ENCODE measurements at places on chromosomes 7 and 10.

GRCh38 chr7:47381134-47381495 lies 200.8 kb downstream of the TNS3 start:
- DNase-seq = no peak

- no peak for DNase-seq
Observed at GRCh38 chr7:148702876-148703670, 4.4 kb downstream of the CUL1 start.

DNA sequence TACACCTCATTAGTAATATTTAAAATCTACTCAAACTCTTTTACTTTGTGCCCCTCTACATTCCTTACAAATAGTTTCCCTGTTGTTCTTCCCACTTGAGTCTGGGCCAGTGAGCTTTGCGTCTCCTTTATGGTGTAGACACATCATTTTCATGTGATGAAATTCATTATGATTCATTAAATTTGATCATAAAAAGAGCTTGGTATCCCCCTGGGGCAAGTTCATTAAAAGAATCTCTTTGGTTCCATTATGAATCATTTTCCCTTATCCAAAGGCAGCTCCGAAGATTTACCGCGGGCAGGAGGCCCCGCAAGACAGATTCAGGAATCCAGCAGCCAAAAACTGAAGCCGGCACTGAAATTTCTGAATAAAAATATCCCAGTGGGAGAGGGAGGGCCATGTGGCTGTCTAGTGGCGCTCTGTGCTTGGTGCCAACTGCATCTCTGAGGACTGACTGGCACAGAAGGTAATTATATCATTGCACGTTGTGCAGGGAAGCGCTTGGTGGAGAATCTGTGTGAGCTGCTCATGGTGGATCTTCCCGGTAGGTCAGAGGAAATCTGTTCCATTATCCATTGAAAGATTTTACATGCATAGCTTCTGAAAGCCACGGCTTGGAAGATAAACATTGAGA lies 151.4 kb upstream of the PITRM1 start:
- no peak for DNase-seq

DNA sequence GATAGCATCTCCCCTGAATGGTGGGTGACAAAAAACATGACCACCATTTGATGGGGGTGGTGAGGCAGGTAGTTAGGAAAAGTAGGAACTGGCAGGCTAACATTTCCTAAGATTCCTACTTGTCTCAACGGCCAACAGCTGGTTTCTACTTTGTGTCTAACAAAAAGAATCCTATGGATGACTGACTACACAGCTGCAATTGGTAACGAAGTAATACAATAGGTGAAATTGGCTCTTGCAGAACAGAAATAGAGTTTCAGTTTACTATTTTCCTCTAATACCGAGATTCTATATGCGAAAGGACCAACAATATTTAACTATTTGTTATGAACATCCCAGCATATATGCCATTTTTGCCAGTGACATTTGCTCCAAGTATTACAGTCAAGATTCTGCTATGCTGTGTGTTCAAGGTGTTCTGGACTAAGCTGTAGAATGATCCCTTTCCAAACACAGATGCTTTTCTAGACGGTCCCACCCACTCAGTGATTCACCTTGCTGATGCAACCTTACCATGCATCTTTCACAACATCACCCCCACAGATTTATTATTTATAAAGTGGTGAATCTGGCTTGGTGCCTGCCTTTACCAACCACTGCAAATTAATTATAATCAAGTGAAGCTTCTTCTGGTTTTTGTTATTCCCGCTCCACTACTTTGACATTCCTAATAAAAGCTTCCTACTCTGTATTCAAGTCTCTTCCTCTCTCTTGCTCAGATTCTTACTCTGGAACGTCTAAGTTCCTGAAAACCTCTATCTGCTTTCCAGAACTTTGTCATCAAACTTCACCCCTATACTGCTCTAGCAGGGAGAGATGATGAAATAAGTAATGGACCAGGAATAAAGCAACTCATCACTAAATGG lies 16.8 kb downstream of the BBIP1 start:
- DNase-seq = peak; percentile 53

GRCh38 chr10:102246261-102246660 lies 929 bp downstream of the GBF1 start:
- DNase-seq = no peak

GRCh38 chr10:113929522-113929921 lies 75.1 kb downstream of the NHLRC2 start:
- DNase-seq = no peak

GRCh38 chr10:17031637-17032635 lies 97.7 kb downstream of the CUBN start:
- no peak for DNase-seq

DNA sequence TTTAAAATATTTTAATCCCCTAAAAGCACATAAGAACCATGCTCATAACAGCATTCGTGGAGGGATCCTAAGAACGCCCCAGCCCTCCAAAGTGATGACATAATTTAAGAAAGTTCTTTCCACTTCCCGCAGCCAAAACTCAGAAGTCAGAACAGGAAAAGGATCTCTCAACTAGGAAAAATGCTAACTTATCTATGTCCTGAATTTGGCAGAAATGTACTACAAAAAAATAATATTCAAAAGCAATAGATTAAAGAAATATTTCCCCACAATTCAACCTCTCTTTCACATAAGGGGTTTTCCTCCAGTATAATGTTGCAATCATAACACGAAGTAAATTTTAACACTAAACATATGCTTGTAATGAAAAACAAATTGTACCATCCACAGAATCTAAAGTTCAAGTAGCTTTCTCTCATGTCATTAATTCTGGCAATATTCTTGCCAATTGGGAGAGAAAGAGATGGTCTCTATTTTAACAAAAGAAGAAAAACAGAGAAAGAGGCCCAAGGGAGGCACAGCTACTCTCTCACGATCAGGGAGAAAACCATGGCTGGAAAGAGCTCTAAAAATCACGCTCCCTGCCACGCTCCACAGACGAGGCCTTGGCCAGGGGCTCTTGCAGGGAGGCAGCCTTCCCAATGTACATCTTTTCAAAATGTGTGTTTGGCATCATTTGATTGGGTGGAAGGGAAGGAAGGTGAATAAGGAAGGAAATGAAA lies 22.9 kb downstream of the ASB13 start:
- no peak for DNase-seq

- no peak for DNase-seq
Observed at GRCh38 chr7:30351724-30352123, 67.3 kb downstream of the ZNRF2 start.

DNA sequence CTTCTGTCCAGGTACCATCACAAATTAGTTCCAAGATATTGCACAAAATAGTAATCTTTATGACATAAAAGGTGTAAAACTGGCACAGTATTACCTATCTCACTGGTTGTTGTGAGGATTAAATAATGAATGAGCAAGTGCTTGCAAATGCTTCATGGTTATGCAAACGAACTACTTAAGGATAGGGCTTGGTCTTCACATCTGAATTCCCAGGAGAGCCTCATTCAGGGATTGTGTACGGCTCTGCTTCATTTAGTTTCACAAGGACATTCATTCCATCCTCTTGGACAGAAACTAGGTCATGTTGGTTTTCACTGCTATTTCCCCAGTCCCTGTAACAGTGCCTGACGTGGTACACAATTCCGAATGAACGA lies 12.1 kb downstream of the ABCA13 start:
- DNase-seq = no peak

DNA sequence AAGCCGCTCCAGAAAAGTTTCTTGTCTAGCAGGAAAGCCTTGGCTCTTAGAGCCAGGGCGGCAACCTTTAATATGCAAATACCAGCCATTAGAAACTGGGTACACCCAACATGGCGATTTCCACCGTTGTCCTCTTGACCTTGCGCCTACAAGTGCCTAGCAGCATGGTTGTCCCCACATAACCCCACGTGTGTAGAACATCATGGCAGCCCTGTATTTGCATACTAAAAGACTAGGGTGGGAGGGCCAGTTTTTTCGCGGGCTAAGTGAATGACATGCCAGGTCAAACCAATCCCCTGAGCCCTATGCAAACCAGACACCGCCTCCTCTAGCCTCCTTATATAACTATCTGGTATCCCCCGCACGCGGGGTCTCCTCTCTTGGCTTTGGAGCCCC lies 58.4 kb upstream of the FZD8 start:
- DNase-seq = no peak

- no peak for DNase-seq
Observed at GRCh38 chr10:75600833-75601232, 169.4 kb downstream of the LRMDA start.

DNA sequence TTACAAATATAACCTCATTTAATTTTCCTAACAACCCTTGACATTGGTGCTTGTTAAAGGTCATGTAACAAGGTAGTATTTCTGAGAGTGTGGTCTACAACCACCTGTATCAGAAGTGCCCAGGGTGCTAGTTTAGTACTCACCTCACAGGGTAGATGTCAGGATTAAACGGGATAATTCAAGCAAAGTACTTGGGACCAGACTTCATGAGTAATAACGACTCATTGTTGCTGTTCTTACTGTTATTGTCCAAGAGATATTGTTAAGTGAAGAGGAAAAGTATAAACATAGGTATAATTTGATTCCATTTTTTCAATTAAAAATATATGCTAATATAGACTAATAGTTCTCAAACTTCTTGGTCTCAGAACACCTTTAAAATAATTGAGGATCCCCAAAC lies 179.3 kb downstream of the WNT2 start:
- DNase-seq = no peak

DNA sequence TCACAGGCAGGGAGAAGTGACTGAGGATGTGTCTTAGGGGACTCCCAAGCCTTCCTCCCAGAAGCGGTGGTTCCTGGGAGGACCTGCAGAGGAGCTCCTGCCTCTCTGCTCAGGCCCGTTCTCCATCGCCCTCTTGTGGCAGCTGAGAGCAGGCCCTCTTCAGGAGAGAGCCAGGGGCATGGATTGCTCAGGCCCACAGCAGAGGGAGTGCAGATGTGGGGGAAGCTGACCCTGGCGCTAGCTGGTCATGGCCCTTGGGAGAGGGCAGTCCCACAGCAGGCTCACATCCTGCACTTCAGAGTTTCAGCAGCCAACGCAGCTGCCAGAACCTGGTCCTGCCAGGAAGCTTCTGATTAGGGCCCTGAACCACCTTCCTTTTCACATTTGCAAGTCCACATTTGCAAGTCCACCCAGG lies 94.8 kb upstream of the TARP start:
- DNase-seq = peak; percentile 87

GRCh38 chr10:128050936-128051335 lies 75.3 kb downstream of the MKI67 start:
- no peak for DNase-seq

All from stimulated activated CD4-positive, alpha-beta T cell treated with anti-CD3 and anti-CD28 coated beads, Interleukin-15, amount 100 ng/mL, for 24 hours (primary cell).